ENCODE measurements at places on chromosomes 16 and 17. TPM values are rescaled to one million over a fixed set of nuclear protein-coding genes. Genes with fewer than 3 reads are reported as not detected.

- DNase-seq, result no peak
Measured at GRCh38 chr16:30771726-30772125, 9.6 kb downstream of the RNF40 start.

C16orf92 gene
- not detected for total RNA-seq

ALDH3A1 gene
- not detected for total RNA-seq

DNA sequence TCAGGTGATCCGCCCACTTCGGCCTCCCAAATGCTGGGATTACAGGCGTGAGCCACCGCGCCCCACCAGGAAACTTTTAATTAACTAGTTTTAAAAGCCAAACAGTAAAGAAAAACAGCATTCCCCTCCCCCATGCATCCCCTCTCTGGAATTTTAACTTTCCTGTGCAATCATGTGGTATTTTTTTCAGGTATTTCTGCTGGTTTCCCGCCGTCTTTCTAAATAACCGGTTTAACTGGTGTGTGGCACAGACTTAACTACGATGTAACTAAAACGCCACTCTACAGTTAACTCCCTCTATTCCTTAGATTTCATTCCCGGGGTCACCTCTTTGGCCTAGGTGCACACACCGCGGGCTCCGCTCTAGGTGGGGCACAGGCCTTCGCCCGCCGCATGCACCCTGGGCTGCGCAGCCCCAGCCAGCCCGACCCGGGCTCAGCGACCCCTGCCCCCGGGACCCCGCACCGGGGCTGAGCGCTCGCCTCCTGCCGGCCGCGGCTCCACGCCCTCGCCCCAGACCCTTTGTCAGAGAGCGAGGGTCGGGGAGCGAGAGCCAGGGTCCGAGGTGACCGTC lies 15.1 kb upstream of the UTP6 start:
- DNase-seq, result no peak

- DNase-seq, result no peak
Measured at GRCh38 chr16:52548261-52549010, 1.5 kb upstream of the TOX3 start.

DNA sequence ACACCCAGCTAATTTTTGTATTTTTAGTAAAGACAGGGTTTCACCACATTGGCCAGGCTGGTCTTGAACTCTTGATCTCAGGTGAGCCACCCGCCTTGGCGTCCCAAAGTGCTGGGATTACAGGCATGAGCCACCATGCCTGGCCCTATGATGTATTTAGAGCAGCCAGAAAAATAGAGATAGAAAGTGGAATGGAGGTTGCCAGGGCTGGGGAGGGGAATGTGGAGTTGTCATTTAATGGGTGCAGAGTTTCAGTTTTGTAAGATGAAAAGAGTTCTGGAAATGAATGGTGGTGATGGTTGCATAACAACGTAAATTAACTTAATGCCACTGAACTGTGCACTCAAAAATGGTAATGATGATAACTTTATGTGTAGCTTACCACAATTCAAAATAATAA lies 31.6 kb upstream of the NPTX1 start:
- no peak for DNase-seq

- no peak for DNase-seq
Measured at GRCh38 chr16:11412175-11412904, 67.1 kb downstream of the RMI2 start.

DNA sequence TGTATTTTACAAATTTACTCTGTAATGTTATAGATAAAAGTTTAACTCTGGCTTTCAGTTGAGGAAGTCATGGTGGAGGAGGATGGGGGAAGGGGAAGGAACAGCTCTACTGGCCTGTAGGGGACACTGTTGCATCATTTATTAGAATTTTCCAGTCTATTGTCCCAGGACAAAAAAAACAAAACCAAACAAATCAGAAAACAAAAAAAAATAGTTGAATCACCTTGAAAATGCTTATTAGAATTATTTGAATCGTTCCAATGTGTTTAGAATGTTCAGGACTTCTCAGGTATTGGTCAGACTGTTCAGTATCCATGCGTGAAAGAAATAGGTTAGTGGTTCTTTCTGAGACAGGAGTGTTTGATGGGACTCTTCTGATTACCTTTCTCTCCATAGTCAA lies 242.0 kb downstream of the FTO start:
- no peak for DNase-seq

- no peak for DNase-seq
Measured at GRCh38 chr17:72477491-72477890, 356.7 kb downstream of the SOX9 start.

DNA sequence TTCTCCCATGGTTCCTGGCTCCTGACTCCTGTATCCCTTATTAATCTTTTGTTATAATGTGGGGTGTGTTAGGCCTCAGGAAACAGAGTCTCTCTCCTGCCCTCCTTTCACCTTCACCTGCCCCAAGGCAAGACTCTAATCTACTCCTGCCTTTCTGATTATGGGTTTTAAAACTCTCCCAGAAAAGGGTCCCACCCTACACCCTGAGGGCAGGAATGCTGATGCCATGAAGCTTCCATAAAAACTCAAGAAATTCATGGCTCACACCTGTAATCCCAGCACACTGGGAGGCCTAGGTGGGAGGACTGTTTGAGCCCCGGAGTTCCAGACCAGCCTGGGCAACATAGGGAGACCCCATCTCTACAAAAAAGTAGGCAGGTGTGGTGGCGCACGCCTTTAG lies 18.6 kb upstream of the SRCAP start:
- DNase-seq, result no peak

DNA sequence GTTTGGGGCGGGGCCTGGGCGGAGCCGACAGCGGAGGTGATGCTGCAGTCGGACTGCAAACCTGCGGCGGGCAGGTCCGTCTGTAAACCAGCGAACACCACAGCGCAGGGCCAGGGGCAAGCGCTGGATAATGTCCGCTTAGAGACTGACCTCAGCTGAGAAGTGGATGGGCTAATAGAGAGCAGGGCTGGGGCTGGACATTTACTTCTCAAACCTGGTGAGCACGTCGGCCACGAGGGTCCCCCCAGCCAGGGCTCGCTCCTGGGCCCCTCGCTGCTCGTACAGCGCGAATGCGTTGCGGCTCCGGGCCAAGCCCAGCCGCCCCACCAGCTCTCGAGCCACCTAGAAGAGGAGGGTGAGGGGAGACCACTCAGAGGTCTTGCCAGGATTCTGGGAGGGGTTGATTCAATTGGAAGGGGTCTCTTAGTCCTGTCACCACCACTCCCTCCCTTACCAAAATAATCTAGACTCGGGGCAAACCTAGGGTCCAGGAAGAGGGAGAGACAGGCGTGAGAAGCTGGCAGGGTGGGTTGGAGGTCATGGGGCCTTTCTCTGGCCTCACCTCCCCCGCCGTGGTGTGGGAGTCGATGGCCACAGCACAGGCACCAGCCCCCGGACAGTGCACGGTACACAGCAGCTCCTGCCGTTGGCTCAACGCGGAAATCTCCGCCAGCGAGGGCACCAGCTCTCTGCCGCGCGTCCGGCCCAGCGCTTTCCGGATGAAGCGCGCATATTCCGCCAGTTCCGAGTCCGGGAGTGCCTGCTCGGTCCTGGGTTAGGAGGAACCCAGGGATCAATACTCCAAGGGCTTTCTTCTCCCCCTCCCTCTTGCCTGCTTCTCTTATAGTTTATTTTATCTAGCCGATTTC lies 5.8 kb downstream of the PLEKHH3 start:
- no peak for DNase-seq

- no peak for DNase-seq
Measured at GRCh38 chr16:23362460-23363317, 60.6 kb downstream of the SCNN1B start.

DNA sequence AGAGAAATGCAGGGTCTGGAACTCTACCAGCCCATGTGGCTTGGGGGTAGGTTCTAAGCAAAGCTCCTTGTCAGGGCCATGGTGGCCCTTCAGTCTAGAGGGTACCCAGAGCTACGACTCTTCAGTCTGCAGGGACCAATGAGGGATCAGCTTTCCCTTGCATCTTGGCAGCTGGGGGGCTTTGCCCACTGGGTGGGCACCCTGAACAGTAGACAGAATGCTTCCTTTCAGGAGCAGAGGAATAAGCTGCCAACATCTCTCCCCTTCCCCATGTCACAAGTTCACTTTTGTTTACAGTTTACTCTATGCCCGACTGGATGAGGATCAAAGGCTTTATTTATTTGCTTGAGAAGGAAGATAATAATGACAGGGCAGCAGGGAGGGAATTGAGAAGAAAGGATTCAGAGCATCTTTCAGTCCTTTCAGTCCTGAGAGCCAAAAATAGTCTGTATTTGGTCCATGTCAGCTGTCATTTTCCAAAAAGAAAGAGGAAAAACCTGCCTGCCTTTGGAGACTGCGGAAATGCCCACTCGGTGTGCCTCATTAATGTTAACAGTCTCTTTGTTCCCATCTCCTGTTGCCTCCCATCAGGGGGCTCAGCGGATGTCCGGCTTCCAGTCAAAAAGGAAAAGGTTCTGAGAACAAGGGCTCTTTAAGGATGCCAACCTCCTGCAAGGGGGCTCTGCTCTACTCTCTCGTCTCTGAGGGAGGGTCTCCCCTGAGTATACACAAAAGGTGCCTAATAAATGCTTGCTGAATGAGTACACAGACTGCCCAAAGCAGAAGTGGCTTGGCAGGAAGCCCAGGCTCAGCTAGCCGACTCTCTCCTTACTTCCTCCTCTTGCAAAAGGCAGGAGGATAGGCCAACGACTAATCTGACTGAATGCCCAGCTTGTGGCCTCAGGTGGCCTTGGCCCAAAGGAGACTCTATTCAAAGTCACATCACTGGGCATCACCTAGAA lies 17.1 kb downstream of the TRAF4 start:
- peak; percentile 89 for DNase-seq

TNS4 gene
- total RNA-seq, result not detected

DNA sequence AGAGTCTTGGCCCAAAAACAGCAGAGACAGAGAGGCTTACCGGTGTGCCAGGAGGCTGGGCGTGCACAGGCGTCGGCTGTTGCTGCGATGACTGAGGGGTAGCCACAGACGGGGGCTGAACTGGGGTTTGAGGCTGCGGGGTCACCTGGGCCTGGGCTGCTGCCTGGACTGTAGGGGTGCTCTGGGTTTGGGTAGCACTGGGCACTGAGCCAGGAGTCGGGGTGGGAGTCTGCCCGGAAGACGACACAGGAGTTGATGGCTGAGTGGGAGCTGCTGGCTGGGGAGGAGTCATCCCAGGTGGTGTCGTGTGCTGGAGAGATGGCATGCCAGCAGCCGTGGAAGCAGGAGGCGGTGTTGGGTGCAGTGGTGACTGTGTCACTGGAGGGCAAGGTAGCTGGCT lies 53.2 kb upstream of the TRAP1 start:
- no peak for DNase-seq

DNA sequence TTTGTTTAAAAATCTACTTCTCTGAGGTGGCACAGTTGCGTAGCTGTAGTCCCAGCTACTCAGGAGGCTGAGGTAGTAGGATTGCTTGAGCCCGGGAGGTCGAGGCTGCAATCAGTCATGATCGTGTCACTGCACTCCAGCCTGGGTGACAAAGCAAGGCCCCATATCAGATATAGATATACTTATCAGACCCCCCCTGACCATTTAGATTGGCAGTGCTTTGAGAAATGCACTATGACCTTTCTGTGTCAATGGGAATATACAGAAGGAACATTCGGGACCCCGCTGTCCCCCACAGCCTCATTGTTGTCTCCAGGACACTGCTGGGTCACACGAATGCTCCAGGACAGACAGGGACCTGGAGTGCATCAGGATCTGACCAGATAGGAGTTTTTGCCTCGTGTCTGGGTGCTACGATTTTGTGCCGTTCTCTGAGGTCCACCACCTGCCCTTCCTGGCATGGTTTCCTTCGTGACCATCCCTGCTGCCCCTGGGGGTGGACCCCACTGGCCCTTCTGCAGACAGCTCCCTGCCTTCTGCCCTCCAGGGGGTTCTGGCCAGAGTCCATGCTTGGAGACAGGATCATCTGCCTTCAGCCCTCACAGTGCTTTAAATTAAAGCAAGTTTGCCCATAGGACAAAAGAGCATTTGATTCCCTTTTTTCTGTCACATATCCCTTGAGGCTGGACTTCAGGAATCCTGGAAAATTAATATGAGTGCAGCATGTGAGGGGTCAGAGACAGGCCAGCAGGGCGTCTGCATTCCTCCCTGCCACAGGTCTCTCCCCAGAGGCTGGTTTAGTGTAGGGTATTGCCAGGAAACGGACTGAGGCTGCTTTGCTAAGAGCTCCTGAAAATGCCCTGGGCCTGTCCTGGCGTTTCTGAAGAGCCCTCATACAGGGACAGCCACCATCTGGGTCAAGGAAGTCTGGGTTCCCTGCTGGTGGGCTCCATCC lies 19.3 kb downstream of the PLD6 start:
- no peak for DNase-seq

GRCh38 chr17:68239632-68240366 lies 8.0 kb upstream of the AMZ2 start:
- DNase-seq, result no peak

MT1A gene
- total RNA-seq, result 2.9 TPM

TEX19 gene
- not detected for total RNA-seq

DNA sequence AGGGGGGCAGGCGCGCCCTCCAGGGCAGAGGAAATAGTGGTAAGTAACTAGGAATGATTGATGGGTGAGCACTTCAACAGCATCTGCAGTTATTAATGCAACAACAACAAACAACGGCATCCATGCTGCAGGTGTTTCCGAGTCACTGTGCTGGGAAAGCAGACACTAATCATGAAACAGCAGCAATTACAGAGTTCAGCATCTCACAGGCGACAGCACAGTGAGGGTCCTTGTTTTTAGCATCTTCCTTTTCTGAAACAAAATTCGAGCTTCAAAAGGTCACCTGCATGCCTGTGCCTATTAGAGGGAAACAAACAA lies 191.9 kb downstream of the SLC39A11 start:
- no peak for DNase-seq

ENPP7 gene
- total RNA-seq, result not detected

DNA sequence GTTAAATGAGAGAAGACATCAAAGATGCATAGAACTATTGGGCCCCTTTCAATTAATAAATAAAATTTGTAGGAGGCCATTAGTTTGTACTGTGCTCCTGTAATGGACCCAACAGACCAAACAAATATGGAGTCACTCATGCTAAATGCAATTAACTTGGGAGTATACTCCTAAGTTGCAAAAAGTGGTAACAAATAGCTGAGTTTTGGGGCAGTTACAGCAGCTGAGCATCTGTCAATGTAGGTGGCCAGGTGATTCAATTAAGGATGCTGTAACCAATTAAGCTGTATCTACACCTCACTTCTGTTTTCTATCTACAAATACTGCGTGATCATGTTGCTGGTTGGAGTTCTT lies 34.9 kb downstream of the WNT9B start:
- DNase-seq, result no peak

BAIAP3 gene
- total RNA-seq, result 1.9 TPM

MON1B gene
- total RNA-seq, result 14.4 TPM

CRAMP1 gene
- 9.8 TPM for total RNA-seq

- peak; percentile 75 for DNase-seq
Measured at GRCh38 chr17:17406225-17406624, 70.6 kb upstream of the MED9 start.

RAPGEFL1 gene
- total RNA-seq, result 2.1 TPM

GRCh38 chr16:11990702-11991390 lies 14.3 kb downstream of the SNX29 start:
- DNase-seq, result no peak
